ENCODE measurements at places on chromosomes 7 and 10.

GRCh38 chr10:93357680-93358079 lies 124.5 kb downstream of the MYOF start:
- DNase-seq, result no peak

- DNase-seq, result no peak
Observed at GRCh38 chr7:143384661-143385631, 3.8 kb downstream of the ZYX start.

GRCh38 chr7:140611641-140612040 lies 29.0 kb downstream of the DENND2A start:
- no peak for DNase-seq

DNA sequence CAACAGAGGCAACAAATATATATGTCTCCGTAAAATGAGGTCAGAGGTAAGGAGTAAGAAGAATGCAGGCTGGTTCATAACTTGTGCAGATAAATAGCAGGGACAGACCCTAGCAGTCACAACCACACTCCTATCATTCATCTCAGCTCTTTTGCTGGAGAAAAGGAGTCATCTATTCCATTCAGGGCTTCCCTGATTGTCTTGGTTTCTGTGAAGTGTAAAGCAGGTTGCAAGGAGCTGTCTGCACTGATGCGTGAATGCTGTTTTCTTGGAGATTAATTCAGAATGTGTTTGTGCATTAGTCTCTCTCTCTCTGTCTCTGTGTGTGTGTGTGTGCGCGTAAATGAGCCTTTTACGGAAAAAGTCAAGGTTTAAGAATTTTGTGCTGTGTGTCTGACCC lies 643.3 kb upstream of the SORCS1 start:
- no peak for DNase-seq

- DNase-seq, result no peak
Observed at GRCh38 chr7:120583899-120584586, 273.9 kb downstream of the TSPAN12 start.

DNA sequence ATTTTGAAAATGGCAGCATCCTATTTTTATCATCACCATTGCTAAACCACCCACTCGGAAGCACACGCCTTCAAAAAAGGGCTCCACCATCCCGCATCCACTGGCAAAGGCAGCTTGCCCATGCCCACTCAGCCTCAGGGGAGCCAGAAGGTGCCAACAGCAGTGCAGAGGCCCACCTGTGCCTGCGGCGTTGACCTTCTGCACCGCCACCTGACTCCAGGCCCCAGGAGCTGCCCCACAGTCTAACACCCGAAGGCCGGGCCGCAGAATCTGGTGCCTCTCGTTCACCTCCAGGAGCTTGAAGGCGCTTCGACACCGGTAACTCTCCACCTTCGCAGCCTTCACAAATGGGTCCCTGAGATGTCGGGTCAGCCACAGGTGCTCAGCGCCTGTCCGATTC lies 2.8 kb downstream of the MRM2 start:
- DNase-seq, result no peak

GRCh38 chr7:128729494-128729893 lies 9.7 kb upstream of the CALU start:
- DNase-seq, result no peak

DNA sequence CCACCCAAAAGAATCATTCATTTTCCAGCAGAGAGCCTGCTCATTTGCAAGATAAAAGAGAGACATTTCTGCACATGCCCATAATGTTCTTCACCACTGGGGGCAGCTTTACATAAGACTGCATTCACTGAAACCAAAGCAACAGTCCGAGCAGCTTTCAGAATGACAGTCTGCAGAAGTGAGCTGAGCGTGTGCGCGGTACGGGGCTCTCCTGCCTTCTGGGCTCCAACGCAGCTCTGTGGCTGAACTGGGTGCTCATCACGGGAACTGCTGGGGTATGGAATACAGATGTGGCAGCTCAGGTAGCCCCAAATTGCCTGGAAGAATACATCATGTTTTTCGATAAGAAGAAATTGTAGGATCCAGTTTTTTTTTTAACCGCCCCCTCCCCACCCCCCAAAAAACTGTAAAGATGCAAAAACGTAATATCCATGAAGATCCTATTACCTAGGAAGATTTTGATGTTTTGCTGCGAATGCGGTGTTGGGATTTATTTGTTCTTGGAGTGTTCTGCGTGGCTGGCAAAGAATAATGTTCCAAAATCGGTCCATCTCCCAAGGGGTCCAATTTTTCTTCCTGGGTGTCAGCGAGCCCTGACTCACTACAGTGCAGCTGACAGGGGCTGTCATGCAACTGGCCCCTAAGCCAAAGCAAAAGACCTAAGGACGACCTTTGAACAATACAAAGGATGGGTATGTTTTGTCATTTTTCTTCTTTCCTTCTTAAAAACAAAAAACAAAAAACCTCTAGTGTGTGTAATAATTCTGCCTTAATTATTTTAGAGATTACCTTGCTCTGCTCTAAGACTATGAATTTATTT lies at the start of gene LRRTM3:
LRRTM3 (plus strand) TSS at position 141 of the 820 bp plus-strand sequence.
- peak; percentile 74 for DNase-seq

- DNase-seq, result no peak
Observed at GRCh38 chr7:100629117-100629716, 12.1 kb downstream of the TFR2 start.

- DNase-seq, result no peak
Observed at GRCh38 chr10:129924375-129925085, 39.5 kb downstream of the EBF3 start.

DNA sequence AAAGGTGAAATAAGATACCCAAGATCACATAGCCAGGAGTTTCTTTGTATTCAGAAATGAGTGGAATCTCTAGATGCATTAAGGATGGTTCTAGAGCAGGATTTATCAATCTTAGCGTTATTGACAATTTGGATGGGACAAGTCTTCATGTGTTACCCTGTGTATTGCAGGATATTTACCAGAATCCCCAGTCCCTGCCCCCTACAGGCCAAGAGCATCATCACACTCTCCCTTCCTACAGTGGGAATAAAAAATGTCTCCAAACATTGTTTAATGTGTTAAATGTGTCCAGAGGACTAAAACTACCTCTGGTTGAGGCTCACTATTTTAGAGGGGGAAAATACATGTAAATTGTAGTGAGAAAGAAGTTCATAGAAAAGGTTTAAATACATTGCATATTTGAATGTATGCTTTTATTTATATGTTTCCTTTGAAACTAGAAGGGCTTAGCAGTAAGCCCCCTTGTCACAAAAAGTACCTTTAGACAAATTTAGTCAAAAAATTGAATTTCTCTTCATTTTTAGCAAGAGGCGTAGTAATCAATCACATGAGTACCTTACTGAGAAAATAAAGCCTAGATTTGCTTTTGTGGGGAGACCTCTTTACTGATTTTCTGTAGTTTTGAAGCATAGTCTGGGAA lies 141.2 kb downstream of the MLLT10 start:
- no peak for DNase-seq

GRCh38 chr10:124935946-124936345 lies 6.0 kb upstream of the ZRANB1 start:
- DNase-seq, result no peak

GRCh38 chr7:97026715-97027426 lies 2.2 kb upstream of the DLX5 start:
- DNase-seq, result no peak

- no peak for DNase-seq
Observed at GRCh38 chr10:91051829-91052228, 130.9 kb upstream of the ANKRD1 start.

DNA sequence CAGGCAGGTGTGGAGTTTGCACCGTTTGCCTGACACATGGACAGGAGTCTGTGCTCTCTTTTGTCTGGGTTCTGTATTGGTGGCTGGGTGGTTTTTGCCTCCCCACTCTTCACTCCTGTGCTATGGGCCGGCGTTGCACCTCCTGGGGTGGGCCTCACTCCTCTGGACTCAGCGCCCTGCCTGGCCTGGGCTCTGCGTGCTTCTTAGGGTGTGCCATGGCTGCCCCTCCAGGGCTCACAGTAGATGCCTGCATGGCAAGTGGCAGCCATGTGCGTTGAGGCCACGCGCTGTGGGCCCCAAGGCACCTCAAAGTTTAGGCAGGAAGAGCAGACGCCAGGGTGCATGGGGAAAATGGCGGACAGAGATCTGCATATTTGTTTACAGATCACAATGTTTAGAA lies 319.8 kb downstream of the ADARB2 start:
- no peak for DNase-seq

DNA sequence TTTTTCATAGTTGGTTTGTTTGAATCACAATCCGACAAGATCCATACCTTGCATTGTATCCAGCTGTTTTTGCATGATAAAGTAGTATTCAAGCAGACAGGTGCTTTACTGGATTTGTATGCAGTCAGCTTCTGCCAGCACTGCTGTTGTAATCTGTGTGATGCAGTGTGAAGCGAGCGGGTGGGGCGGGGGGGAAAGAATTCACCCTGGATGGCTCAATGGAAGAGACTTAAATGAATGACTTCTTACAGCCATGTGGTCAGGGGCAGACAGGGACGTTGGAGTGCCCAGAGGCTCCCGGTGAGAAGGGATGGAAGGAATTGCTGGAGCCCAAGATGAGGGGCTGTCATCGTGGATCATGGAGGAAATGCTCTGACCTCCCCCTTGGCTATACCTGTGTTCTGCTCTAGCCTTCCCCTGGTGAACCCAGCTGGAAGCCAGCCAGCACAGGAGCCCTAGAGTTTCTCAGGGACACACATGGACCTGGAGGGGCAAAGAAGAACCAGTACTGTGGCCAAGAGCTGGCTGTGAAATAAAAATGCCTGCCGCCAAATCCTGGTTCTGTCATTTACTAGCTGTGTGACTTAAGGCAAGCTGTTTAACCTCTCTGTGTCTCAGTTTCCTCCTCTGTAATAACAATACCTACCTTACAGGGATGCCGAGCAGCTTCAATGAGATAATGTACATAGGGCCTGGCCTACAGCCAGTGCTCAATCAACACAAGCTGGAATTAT lies 14.1 kb downstream of the NFE2L3 start:
- DNase-seq, result no peak

- no peak for DNase-seq
Observed at GRCh38 chr7:114409750-114410149, 4.9 kb upstream of the FOXP2 start.

DNA sequence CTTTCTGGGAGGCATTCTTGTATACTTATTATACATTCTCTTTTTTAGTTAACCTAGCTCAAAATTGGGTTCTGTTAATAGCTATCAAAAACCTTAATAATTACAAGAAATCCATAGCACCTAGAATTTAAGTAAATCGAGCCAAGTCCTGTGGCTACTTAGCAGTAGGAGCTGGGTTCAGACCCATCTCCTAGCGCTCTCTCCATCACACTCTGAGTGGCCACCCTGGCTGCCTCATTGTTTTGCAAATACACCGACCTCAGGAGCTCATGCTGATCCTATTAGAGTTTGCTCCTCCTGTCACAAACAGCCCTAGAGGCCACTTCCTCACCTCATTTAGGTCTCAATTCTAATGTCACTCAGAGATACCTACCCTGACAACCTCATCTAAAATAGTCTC lies 46.2 kb upstream of the OSBPL3 start:
- no peak for DNase-seq

DNA sequence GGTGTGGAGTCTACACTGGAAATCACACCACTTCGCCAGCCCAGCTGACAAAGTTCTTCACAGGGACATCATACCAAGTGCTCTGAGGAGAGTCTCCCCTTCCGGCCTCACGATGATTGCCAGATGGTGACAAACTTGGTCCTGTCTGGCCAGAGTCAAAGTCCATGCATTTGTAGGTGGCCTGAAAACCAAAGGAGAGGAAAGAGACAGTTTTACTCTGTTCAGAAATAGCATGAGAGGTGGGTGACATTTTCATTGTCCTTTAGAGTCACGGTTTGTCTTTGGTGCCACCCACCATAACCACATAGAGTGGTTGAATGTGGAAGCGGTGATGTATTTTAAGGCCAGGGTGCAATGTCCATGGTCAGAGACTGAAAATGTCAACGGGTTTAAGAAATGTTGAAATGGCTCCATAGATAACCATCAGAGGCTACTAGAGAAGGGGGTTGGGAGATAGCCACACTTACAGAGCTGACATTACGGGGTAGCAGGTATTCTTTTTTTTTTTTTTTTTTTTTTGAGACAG lies 33.0 kb downstream of the BTBD16 start:
- DNase-seq, result no peak

DNA sequence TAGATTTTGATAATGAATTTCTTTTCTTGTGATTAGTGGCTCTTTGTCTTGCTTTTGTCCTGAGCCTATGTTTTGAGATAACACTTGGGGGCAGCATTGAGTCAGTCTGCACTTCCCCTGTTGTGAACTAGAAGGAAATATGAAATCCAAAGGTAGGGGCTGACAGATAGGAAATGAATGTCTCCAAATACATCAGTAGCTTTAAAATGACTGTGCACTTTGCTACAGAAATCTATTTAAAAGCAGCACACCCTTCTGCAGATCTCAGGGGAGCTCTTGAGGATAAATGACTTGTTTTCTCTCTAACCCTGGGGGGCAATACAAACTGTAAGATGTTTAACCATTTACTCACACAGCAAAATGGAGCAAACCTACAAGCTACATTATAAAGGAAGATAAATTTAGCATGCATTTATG lies 176.0 kb upstream of the MYO3A start:
- DNase-seq, result no peak

- peak; percentile 84 for DNase-seq
Observed at GRCh38 chr10:121608469-121609190, 10.4 kb upstream of the FGFR2 start.

GRCh38 chr10:107856047-107856315 lies 691.5 kb upstream of the SORCS1 start:
- DNase-seq, result no peak

DNA sequence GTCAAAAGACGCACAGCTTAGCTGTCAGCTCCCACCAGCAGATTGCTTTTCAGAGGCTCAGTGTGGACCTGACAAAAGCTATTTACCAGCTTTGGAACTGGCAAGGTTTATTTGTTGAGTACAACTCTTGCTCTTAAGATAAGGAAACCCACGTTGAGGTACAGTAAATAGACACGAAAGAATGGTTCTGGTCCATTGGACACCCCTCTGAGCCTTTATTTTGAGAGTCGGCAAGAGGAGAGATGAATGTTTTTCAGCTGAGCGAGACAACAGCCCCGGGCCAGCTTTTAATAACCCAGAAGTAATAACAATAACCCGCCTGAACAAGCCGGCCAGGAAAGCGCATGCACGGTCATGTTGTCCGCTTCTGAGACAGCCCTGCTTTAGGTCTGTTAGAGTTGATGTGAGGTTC lies 49.0 kb downstream of the WNT2 start:
- DNase-seq, result no peak

DNA sequence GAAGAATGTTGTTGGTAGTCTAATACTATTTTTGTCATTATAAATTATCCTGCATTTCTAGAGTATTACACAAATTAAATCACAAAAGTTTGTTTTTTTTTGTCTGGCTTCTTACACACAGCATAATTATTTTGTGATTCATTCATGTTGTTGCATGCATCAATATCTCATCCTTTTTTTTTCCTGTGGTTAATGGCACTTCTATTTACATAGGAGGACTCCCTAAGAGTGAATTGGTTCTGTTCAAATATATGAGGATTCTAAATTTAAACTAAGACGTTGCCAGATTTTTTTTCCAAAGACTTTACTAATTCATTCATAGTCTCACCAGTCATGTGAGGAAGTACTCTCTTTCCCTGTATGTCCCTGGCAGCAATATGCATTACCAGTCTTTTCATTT lies 303.3 kb downstream of the GPR37 start:
- no peak for DNase-seq

- no peak for DNase-seq
Observed at GRCh38 chr10:71158251-71158650, 54.1 kb upstream of the UNC5B start.

Data from mucosa of descending colon (tissue), 3 donors.